Stimulated activated CD8-positive, alpha-beta memory T cell treated with anti-CD3 and anti-CD28 coated beads, Interleukin-4, amount 100 ng/mL, for 4 hours (primary cell): ENCODE measurements at places on chromosomes 2 and 18.

GRCh38 chr2:62038975-62039771 is 133.7 kb downstream of the COMMD1 start:
- DNase-seq, result no peak

- DNase-seq, result no peak
Measured at GRCh38 chr18:79856119-79857007, 58.6 kb downstream of the KCNG2 start.

DNA sequence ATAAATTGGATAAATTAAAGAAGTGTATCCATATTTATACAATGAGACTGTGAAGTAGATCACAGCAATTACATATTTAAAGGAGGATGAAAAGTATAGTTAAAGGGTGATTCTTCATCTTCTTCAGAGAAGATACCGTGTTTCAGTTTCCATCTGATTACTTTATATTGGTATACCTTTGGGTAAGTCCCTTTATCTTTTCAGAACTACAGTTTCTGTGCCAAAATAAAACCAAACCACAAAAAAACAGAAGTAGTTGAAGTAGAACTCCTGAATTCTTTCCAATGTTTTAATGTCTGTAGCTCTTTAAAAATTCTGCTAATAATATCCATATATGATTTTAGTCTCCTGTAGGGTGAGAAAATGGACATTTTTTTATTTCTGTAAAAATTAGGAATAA is 231.2 kb upstream of the LINC00305 start:
- DNase-seq, result no peak

DNA sequence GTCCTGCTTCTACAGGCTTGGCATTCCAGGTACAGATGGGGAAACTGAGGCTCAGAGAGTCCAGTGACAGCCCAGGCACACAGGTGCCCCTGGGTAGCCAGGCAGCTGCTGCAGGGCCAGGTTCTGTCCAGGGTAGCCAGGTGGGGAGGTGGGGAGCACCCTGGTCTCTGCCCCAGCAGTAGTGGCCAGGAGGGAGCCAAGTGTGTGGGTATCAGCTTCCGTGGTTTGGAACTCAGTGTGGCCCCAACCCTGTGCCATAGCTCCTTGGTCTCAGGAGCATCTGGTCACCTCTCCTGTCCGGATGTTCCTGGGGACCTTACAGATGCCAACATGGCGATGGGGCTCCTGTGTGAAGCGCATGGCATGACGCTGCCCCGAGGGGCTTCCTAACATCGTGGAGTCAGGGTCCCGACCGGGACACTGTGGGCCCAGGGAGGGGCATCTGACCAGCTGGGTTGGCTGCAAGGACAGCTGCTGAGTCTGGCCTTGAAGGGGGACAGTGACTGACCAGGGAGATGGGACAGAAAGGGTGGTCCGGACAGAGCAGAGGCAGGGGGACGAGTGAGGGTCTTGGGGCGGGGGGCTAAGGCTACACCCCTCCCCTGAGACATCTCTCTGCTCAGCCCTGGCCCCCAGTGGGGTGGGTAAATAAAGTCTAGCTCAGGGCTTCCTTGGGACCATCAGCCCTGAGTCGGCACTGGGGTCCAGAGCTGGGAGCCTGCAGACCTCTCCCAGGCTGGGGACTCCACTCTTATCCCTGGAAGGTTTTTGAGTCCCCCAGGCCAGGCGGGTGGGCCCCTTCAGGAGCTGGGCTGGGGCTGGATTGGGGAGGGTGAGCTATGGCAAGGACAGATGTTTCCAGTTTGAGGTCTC is 76.0 kb upstream of the SMAD7 start:
- no peak for DNase-seq

DNA sequence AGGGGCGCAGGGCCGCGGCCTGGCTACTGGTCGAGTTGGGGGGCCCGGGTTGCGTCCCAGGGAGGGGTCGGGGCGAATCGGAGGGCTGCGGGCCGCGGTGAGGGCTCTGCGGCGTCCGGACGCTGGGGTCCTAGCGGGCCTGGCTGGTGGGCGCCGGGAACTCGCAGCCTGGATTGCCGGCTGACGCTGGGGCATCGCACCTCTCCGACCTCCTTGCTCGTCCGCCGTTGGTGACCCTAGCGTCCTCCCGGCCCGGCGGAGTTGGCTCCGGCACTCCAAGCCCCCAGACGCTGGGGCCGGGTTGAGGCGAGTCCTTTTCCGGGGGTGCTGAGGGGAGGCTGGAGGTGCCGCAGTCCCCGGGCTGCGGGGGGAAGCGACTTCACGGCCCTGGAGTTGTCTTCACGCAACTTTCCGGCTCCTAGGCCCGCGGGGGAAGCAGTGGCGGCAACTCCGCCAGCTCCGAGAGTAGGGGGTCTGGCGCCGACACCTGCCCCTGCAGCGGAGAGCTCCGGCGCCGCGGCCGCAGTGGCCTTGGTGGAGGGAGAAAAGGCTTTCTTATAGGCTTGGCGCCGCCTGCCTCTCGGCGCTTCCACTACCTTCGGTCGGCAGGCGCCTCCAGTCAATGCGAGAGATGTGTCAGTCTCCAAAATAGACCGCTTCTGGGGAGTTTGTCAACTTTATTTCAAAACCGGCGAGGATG is 70.3 kb downstream of the HAUS1 start:
- DNase-seq, result no peak

DNA sequence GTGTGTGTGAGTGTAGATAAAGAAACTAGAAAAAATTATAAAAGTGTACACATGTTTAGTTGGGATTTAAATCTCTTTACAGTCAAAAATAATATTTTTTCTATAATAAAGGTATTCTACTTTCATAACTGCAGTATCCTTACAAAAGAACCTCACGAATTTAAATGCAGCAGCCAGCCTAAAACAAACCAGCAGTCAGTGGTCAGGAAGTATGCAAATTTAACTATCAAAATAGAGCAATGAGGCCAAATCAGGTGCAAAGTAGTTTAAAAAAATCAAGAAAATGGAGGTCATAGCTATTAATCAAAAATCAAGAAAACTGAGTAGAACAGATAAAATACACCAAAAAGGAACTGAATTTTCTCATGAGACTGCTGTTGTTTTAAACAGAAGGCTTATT is 407.1 kb downstream of the CDH19 start:
- no peak for DNase-seq

DNA sequence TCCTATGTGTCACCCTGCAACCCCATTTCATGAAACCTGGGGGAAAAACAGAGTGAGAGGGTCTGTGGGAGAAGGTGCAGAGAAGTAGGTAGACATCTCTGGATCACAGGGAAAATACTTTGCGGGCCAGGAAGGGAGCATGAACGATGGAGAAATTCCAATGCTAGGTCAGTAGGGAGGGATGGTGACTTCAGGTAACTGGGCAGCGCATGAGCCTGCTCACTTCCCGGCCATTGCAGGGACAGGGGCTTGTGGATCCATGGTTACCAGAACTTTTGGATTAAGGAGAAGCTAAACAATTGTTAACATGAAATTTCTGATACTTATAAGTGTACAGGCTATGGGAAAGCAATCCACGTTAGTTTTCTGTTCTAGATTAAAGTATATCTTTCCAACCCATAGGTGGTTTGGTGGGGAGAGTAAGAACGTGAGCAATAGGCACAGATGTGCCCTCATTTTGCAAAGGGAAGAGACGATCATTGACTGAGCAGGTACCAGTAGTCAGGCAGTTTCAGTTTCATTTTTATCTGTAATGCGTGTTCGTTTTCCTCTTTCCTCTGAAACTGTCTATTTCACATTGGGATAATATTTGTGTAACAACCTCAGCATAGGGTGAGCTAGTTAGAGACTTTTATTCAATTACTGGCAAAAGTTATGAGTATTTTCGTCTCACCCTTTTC is 65.0 kb downstream of the NYAP2 start:
- no peak for DNase-seq

DNA sequence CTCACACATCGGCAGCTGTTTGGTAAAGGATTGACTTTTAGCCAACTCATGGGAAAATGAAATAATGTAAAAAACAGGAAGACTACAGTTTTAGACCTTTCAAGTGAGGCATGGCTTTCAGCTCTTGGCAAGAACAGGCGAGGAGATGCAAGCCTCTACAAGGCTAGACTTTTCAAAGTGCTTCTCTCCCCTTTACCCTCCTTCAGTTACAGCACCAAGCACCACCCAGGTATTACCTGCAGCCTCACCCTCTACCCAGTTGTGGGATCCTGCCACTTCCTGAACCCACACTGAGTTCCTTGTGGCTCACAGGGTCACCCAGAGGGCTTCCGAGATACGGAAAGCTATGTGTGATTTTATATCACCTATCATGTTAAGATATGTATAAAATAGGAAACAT is 14.7 kb downstream of the UGT1A10 start:
- no peak for DNase-seq

DNA sequence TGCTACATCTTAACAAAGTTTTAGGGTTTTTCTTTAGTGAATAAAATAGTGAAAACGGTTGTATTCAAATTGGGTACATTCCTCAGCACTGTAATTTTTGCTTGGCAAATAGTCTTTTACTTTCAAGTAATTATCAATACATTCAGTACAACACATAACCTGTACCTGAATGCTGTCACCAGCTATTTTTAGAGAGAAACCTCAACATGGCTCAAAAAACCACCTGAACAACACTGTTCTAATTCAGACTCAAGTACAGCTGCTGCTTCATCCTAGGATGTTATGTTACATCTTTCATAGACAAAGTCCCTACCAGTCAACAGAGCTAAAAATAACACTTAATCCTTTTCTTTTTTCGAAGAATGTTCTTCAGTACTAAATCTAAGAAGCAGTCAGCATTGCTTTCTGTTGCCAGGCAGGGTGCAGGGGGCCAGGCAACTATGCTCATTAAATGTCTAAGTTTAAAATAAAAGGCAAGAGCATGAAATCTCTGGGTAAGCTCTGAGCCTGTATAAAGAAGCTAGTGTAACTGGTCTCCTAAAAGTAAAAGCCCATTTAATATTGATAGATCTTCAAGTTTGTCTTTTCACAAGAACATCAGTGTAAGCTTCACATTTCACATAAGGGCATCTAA is 20.5 kb downstream of the PDIA6 start:
- DNase-seq, result no peak

GRCh38 chr2:54675281-54675680 is 48.2 kb upstream of the EML6 start:
- no peak for DNase-seq

GRCh38 chr18:77054288-77054605 is 78.3 kb downstream of the MBP start:
- no peak for DNase-seq

GRCh38 chr2:23427350-23427749 is 42.4 kb downstream of the KLHL29 start:
- no peak for DNase-seq

GRCh38 chr2:191501561-191502168 is 176.3 kb upstream of the NABP1 start:
- DNase-seq, result no peak
